IMR-90 (cell line): ENCODE measurements at places on chromosomes 4 and X. TPM values are rescaled to one million over a fixed set of nuclear protein-coding genes. Genes with fewer than 3 reads are reported as not detected.

- H3K27ac ChIP-seq: no peak overlapping the region
- peak; percentile 34 for DNase-seq
- no peaks in the 10 kb centered on the region; the same call in 1 of the 2 replicates for H3K27me3 ChIP-seq
- no peaks in the 10 kb centered on the region for H3K36me3 ChIP-seq
Observed at GRCh38 chrX:102345916-102346315, 93.9 kb downstream of the NXF2B start.

GRCh38 chr4:100826067-100826466 lies 308.2 kb upstream of the EMCN start:
- no peaks in the 10 kb centered on the region for H3K36me3 ChIP-seq
- no peak overlapping the region for H3K27ac ChIP-seq
- H3K27me3 ChIP-seq: no peaks in the 10 kb centered on the region
- DNase-seq: no peak
- no peak overlapping the region for H3K4me3 ChIP-seq
- H3K4me1 ChIP-seq: no peaks in the 10 kb centered on the region

DNA sequence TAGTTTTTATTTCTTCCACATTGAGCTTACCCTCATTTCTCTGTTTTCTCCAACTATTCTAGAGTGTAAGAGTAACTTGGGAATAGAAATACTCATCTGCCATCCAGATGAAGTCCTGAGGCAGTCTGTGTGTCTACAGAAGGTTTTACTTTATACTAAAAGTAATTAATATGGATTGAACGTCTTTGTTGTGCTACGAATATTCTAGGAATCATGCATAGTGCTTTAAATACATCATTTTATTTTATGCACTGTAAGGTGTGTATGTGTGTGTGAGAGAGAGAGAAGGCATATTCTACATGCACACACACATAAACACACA lies 305.7 kb downstream of the INPP4B start:
- H3K4me1 ChIP-seq: no peaks in the 10 kb centered on the region
- no peaks in the 10 kb centered on the region for H3K27me3 ChIP-seq
- no peak overlapping the region for H3K4me3 ChIP-seq
- no peak overlapping the region for H3K27ac ChIP-seq
- H3K36me3 ChIP-seq: no peaks in the 10 kb centered on the region
- no peak for DNase-seq

The ADGRG2 gene
- total RNA-seq: under 0.01 TPM in 2 replicates

The HEPH gene
- total RNA-seq: 16.4 and 23.5 TPM in 2 replicates

The TIGD4 gene
- total RNA-seq: not detected in 2 replicates

The ALAS2 gene
- total RNA-seq: not detected in 2 replicates
